ENCODE measurements at places on chromosomes 3 and 15.
A peak's percentile ranks its signal among the peaks of the same experiment; 100 is the strongest.

DNA sequence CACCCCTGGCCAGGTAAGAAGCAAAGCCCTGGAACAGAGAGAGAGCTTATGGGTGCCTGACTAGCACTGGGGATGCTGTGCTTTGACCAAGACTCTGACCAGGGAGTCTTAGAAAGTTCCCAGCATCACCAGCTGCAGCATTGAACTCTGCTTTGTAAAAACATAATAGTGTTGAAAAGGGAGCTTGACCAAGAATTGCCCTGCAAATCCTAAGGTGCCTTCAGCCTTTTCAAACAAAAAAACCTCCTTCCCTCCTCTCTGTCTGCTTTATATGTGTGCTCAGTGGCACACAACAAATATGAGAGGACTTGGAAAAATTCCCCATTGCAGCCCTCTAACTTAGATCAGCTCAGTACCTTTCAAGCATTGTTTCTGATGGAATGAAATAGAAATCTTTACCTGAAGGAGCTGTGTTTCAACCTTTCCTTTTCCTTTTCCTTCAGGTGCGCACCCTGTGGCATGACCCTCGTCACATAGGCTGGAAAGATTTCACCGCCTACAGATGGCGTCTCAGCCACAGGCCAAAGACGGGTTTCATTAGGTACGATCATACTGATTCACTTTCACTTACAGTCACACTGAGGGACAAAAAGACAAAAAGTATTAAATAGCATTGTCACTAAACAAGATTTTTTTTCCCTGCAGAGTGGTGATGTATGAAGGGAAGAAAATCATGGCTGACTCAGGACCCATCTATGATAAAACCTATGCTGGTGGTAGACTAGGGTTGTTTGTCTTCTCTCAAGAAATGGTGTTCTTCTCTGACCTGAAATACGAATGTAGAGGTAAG, 13.0 kb downstream of the THBS1 start:
- DNase-seq = no peak

DNA sequence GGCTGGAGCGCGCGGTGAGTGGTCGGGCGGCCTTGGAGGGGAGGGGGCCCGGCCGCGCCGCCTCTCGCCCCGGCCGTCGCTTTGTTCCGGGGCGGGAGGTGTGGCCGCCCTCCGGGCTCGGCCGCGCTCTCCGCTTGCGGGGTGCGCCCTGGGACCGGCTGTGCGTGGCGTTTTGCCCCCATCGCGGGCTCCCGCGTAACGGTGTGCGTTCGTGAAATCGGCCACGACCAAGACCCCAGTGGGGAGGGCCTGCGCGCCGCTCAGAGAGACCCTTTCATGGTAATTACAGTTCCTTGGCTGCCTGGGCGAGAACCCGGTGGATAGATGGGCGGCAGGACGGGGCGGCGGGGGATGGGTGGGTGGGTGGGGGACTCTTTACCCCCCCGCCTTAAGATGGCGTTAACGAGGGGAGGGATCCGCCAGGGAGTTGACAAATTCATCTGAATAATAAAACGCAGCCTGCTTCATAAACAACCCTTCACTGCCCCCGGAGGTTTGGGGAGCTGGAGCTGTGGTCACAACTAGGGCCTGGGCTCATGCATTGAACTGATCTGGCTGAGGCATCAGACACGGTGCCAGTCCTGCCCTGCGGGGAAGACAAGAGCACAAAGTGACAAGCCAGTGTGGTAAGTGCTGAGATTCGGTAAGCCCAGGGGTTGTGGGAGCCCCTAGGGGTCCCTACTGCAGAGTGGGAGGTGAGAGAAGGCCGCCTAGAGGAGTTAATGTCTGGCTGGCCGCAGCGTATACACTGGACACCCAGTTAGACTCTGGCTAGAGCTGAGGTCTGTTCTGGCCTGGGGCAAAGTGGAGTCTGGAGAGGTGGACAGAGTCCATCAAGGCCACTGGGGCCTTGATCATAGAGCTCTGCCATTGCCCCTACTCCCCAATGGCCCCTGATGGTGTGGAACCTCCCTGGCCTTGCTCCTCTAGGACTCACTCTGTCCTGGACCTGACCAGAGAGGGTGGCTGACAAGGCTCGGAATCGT, 668 bp downstream of the MRAS start:
- no peak for DNase-seq

DNA sequence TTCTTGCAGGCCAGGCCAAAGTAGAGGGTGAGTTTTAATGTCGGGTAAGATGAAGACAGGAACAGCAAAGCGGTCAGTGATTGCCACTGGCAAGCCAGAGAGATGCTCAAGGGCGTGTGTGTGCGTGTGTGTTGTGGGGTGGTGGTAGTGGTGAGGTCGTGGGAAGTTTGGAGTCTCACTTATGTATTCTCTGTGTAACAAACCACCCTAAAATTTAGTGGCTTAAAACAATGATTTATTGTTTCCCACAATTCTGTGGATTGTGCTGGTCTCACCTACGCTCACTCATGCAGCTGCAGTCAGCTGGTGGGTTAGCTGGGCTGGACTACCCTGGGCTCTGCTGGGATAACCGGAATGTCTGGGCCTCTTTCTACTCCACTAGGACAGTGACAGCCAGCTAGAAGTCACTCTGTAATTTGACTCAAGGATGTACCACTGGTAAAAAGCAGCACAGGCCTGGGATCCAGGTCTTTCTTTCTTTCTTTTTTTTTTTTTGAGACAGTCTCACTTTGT, 50.9 kb upstream of the BHLHE40 start:
- no peak for DNase-seq

- no peak for DNase-seq
Observed at GRCh38 chr15:44087578-44088465, 107.2 kb downstream of the FRMD5 start.

DNA sequence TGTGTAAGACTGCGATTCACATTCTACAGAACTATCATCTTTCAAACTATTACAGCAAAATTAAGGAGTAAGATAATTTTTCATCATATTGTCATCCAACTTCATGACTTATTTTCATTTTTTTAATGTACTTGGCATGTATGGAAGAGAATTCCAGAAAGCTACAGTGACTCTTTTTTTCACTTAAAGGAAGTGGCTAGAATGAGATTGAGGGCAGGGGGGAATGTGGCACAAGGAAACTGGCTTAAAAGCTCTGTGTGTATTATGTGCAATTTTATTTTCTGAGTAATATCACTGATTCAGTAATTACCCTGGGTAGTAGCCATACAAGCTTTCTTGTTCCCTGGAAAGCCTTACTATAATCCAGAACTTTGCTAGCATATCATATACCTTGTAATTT, 94.6 kb downstream of the FILIP1L start:
- DNase-seq = no peak

- no peak for DNase-seq
Observed at GRCh38 chr3:24012589-24013269, 67.6 kb downstream of the NR1D2 start.

DNA sequence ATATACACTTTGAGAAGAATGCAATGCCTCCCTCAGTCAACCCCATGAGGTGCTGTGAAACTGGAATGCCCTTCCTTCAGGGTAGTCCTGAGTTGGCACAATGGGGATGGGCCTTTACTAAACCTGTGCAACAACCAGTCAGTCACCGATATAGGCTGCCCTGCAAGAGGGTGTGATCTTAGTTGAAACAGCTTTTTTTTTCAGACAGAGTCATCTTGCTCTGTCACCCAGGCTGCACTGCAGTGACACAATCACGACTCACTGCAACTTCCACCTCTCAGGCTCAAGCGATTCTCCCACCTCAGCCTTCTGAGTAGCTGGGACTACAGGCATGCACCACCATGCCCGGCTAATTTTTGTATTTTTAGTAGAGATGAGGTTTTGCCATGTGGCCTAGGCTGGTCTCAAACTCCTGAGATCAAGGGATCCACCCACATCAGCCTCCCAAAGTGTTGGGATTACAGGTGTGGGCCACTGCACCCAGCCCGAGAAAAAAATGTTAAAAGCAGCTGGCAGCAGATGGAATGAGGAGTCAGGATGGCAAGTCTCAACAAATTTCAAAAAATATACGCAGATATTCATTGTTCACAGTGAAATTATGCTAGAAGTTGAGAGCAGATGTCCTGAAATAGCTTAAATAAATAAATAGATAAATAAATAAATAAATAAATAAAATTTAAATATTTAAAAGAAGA, 31.8 kb downstream of the MYO5A start:
- DNase-seq = no peak

GRCh38 chr15:49881866-49882265, 237.2 kb downstream of the ATP8B4 start:
- DNase-seq = no peak

DNA sequence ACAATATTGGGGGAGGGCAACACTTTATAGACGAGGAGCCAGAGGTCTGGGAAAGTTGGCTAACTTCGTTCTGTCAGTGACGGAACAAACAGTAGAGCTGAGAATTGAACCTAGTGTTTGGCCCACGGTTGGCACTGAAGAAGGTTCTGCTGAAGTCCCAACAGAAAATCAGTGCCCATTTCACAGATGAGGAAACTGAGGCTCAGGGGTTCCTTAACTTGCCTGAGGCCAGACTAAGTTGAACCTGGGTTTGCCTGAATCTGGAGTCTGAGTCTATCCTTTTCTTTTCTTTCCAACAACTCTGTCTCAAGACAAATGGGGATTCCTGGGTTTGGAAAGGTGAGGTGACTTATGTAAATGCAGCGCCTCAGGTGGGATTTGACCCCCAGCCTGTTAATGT, 55.1 kb downstream of the SLC6A6 start:
- no peak for DNase-seq

DNA sequence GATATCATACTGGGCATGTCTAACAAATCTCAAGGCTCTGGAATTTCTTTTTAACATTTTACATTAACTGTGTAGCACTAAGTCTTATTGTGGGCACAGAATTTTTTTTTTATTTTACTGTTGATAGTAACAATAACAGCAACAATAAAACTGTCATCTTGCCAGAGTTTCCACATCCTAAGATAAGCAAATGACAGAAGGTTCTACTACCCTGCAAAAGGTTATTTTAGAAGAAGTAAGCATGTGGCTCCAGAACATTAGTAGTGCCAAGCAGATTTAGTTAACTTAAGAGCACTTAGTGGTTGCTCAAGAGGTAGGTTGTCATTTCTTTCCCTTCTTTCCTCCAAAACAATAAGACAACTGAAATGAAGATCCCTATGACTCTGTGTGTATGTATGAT, 743.0 kb upstream of the CBLB start:
- DNase-seq = no peak

DNA sequence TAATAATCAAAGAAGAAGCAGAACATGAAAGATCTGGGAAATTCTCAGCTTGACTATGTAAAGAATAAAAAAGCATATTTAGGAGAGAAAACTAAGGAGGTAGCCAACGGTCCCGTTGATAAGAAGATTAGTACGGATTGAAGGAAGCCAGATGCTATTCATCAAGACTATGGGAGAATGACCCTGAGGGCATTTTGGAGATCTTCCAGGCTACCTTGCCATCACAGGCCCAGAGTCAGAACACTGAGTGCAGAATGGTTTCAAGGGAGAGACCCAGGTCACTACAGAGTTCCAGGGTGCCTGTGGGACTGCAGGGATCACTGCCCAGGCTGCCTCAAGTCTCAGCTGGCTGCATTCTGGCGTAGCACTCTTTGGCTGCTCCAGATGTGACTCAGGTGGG, 752.9 kb upstream of the ARPP21 start:
- DNase-seq = no peak

- DNase-seq = no peak
Observed at GRCh38 chr3:44970926-44971490, 5.0 kb downstream of the ZDHHC3 start.

DNA sequence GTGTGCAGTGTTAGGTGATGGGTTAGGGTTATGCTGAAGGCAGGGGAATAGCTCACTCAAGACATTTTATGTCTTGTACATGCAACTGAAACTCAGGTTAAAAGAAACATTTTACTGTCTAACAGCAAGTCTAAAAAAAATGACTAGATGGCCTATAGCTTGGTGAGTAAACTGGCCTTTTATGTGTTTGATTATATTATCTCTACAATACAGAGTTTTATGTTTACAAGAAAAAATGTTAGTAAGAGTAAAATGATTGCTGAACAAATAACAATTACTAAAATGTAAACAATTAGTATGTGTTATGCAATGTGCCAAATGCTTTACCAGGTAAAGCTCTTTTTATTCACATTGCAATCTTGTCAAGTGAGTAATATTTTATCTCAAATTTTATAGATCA, 1039.6 kb downstream of the ROBO2 start:
- DNase-seq = no peak

DNA sequence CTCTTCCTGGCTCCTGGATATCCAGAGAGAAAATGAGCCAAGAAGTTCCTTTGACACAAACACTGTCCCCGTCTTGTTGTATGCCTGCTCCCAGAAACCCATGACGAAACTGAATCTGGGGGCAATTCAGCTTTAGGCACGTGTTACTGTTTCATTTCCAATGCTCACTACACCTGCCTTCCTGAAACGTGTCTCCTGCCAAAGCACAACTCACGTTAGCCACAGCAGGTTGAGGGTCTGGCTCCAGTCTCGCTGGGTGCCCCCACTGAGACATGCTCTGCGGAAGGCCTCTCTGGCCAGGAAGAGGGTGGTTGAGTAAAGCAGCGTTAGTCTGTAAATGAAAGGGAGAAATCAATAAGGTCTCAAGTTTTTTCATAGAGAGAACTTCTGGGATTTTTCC, 6.7 kb downstream of the RFT1 start:
- DNase-seq = no peak

DNA sequence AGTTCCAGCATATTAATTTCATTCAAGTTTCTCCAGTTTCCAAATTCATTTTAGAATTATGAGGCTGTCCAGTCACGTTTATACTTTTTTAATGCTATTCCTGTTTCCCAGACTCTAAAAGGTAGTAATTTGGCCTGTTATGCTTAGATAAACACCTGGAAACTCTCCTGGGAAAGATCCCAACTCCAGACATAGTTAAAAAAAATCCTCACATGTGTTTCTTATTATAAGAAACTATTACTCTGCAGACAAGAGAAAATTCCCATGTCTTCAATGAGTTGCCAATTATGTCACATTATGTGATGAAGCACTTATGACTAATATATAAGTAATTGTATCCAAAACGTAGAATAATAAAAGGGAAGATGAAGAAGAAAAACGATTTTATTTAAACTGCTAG, 137.1 kb upstream of the TMC3 start:
- no peak for DNase-seq

DNA sequence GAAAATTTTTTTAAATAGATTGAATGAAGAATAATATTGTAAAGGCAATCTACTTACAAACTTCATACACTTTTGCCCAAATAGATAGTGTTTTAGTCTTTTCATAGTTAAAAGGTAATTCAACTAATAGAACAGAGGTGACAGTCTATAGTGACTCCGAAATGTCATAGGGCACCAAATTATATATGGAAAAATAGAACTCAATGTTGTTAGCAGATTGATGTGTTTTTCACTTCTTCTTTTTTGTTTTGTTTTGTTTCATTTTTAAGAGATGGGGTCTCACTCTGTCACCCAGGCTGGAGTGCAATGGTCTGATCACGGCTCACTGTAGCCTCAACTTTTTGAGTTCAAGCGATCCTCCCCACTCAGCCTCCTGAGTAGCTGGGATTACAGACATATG, 721 bp downstream of the CSTA start:
- no peak for DNase-seq

DNA sequence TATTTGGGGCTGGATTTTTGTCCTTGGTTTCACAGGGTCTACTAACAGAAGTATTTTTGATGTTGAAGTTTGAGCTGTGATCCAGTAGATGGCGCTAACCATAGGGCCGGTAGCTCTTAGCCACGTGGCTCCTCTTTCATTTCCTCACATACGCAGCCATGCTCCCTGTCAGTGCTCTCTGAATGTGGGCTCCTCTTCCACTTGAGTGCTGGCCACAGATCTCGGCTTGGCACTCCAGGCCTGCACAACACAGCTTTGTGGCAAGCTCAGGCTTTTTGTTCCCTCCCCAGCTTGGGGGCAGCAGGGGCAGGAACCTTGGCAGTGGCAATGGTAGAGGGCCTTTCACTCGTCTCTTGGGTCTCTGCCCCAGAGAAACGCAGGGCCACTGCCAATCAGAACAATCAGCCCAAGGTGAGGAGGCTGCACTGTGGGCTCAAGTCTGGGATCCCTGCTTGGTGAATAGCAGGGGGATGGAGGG, 18.6 kb upstream of the DNAAF4 start:
- peak; percentile 36 for DNase-seq

Data from GM12864 (cell line).